CD4-positive, alpha-beta T cell treated with Interleukin-21 for 1 hour (primary cell): ENCODE measurements at places on chromosomes 3 and 15.

GRCh38 chr3:13782501-13782900, 97.4 kb downstream of the WNT7A start:
- no peak for DNase-seq

GRCh38 chr3:146071632-146072031, 89.4 kb downstream of the PLOD2 start:
- DNase-seq, result no peak

DNA sequence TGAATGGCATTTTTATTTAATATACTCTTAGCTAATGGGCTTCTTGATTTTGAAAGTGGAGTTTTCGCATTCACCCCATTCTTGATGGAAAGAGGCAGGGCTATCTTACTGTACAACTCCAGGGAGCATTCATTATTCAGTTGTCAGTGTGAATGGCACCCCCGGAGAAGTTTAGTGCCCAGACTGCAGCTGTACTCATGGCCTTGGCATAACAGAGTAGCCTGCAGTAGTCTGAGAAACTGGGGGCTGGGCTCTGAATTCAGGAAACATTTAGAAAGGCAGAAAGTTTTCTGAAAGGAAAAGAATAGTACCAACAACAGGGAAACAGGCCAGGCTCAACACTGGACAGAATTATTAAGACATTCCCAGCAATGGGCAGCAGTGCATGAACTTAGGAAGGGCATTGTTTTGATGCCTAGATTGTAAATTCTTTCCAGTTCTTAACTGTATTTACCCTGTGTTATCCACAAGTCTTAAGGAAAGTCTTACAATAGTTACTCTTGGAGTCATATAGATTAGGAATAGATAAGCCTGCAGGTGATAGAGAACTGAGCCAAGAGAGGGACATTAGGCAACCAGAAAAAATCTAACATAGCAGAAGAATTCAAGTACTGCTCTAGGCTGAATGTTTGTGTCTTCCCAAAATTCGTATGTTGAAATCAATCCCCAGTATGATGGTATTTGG, 44.4 kb downstream of the TIPARP start:
- no peak for DNase-seq

DNA sequence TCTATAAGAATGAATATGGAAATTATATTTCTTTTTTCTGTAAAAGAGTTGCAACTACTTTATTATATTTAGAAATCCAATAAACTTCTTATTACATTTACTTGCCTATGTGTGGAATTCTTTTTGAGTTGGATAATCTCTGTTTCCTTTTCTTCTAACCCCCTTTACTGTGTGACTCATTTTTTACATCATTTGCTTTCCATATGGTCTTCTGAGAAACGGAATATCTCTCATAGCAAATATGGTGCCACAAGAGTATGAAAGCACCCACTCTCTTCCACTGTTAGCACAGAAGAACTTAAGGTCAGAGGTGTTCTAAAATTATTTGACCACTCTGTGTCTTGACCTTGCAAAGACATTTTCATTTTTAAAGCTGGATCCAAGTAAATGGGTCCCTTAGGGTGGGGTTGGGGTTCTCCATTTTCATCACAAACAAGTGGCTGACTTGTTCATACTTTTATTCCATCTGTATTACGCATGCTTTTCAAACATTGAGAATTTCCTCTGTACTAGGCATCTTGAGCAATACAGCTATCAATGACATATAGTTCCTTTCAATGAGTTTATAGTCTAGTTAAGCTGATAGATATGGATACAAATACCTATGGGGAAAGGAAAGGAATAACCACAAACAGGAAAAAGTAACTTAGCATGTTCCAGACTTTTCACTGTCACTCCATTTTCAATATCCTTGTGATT, 281.1 kb upstream of the TPRG1 start:
- no peak for DNase-seq

DNA sequence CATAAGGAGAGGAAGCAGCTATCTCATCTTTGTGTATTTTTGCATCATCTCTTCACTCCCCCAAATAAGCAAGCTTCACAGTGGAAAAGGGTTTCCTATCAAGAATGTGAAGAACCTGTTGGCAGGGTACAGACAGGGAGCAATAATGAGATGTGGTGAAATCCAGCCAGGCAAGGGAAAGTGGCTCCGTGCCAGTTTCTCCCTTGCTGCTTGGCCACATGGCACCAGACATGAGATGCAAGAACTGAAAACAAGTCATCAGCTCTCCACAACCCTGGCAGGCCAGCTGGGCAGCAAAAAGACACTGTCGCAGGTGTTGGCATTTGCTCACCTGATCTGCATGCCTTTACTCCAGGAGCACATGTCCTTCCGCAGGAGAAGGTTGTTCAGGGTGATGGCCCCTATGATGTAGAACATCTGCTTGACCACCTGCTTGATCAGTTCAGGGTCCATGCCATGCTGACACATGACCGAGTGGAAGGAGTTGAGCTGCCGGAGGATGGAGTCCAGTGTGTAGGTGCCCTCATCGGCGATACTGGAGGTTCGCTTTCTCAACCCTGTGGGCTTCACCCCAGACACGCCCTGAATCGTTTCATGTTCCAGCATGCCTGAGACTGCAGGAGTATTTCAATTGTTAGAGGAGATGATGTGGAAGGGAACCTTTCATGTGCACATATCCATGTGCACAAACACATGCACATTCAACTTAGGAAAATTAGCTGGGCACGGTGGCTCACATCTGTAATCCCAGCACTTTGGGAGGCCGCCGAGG, 23.3 kb upstream of the MYO5C start:
- no peak for DNase-seq

GRCh38 chr15:77361456-77361855, 58.4 kb downstream of the PEAK1 start:
- no peak for DNase-seq

- no peak for DNase-seq
These were observed 161.0 kb upstream of the UBE2E2 start for GRCh38 chr3:23041918-23042696.

DNA sequence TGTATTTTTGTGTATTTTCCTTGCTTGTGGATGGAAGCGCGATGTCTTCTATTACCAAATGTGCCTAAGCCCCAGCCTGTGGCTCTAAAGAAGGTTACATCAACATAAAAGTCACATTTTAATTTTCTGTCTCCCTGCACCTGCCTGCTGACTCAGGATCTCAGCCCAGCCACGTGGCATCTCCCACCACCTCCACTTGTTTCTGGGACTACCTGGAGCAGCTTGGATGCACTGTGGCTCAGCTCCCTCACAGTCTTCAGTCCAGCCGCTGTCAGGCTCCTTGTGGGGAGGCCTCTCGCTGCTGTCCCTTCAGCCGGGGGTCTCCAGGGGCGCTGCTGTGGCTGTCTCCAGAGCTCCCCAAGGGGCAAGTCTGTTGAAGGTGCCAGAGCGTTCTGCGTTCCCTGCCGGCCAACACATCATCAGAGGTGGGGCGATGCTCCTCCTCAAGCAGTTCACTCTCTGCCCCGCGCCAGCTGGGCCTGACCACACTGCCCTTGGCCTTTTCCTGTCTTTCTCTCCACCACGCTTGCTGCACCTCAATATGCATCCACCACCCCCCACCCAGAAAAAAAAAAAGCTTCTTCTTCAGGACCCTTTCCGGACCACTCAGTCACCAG, 47.7 kb upstream of the BDH1 start:
- no peak for DNase-seq

GRCh38 chr3:47022641-47023071, 43.2 kb downstream of the NBEAL2 start:
- no peak for DNase-seq

GRCh38 chr3:121493431-121493830, 52.4 kb downstream of the POLQ start:
- DNase-seq, result no peak

DNA sequence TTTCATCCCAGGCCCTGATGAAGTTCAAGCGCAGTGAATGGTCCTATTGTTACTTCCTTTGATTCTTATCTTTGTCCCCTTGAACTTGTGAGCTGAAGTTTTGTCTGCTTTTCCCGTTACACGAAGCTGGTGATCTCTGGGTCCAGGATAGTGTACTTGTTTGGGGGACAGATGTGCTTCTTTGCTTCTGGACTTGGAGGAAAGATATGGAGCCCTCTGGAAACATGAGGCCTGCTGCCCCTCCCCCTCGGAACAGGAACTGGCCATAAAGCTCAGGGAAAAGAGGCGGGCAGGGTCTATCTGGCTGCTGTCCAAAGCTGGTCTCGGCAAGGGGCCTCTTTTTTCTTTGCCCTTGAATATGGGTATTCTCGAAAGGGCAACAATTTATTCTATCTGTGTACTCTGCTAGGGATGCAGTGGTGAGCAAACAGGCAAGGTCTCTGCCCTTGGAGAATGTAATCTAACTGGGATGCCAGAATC, 47.6 kb downstream of the IDH2 start:
- DNase-seq, result no peak

DNA sequence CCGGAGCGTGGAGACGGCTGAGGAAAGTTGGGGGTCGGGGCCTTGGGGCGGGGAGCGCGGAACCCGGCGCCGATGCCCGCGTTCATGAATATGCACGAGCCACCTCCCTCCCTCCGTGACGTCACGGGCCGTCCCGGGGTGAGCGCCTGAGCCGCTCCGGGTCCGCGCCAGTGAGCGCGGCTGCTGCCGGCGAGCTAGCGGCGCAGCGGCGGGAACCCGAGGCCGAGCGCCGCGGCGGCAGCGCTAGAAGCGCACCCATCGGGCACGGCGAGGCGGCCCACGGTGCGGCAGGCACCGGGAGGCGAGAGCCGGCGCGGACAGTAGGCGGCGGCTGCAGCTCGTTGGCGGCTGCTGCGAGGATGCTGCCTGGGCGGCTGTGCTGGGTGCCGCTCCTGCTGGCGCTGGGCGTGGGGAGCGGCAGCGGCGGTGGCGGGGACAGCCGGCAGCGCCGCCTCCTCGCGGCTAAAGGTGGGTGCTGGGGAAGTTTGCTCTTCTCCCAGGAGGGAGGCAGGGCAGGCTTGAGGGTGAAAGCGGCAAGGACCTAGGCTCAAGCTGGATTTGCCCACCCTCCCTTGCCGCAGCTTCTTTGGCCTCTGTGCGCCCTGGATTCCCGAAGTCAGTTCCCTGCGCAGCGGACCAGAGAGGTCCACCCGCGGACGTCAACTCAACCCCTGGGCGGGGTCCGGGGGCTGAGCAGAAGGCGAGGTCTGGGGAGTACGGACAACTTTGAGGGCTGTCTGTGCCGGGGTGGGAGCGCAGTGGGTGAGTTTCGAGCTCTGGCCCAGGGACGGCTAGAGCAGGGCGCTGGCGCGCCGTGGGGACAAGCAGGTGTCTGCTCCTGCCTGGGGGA, at the start of gene CLSTN2:
TSS of gene CLSTN2 (plus strand) at position 170 of the 850 bp plus-strand sequence.
- no peak for DNase-seq
